T-helper 22 cell (primary cell): ENCODE measurements at places on chromosomes 5 and 9.

DNA sequence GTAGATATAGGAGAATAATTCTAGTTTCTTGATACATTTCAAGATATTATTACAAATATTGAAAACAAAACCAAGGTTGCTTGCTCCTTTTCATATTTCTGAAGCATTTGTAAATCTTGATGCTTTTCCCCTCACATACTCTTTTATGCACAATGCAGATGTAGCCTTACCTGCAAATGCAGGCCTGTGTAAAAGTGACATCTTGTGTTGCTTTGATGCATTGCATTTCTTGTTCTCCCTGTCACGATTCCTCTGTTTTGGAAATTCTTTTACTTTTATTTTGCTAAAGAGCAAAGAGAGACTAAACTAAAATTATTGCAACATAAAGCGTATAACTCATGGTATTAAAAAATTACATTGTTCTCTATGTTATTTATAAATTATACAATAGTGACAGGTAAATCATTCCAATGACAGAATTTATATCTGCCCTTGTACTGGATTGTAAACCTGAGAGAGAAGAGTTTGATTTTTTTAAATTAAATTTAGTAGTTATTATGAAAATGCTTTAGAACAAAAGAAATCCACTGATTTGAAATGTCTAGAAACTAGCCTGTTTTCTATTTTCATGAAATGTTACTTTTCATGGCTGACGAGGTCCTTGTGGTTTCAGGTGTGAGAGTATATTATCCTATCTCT, 970.0 kb downstream of the MAT2B start:
- no peak for DNase-seq

DNA sequence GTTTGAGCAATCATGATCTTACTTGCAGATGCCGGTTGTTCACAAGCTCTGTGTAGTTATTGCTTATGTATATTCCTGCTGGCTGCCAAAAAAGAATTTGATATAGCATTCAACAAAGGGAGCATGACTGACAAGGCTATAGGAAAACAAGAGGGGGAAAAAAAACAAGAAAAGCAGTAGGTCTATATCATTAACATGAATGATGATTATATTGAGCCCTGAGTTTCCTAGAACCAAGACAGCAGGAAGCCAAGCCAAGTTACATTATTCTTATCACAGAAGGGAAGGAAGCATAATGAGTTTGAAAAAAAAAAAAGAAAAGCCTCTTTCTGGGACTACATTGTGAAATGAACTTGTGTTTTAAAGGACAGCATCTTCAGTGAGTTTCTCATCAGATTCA, 41.0 kb downstream of the TSTD2 start:
- no peak for DNase-seq

- no peak for DNase-seq
Measured at GRCh38 chr5:77449981-77450380, 42.1 kb downstream of the WDR41 start.

DNA sequence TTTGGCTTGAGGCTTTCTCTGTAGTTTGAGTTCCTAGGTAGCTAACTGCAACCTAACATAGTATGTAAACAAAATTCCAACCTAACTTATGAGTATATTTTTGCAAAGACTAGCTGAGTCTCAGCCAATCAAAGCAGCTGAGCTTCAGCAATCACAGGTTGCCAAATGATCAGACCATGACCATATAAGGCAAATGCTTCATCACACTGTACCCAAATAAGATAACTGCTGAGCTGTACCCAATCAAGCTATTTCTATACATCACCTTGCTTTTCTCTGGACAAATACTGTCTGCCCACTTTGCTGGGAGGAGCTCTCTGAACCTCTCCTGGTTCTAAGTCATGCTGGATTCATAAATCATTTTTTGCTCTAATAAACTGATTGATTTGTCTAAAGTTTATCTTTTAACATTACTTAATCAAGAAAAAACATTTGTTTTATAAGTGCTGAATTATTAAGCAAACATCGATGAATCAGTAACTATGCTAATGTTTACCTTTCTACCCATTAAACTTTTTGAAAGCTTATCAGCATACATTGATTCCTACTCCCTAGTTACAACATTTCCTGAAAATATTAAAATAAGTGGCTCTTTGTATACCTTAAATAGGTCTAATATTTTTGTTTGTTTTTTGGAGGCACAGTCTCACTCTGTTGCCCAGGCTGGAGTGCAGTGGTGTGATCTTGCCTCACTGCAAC, 129.7 kb upstream of the PCA3 start:
- DNase-seq, result no peak

GRCh38 chr5:160044391-160044804, 35.5 kb downstream of the TTC1 start:
- DNase-seq, result no peak

GRCh38 chr5:88480245-88480644, 211.6 kb upstream of the TMEM161B start:
- DNase-seq, result no peak

DNA sequence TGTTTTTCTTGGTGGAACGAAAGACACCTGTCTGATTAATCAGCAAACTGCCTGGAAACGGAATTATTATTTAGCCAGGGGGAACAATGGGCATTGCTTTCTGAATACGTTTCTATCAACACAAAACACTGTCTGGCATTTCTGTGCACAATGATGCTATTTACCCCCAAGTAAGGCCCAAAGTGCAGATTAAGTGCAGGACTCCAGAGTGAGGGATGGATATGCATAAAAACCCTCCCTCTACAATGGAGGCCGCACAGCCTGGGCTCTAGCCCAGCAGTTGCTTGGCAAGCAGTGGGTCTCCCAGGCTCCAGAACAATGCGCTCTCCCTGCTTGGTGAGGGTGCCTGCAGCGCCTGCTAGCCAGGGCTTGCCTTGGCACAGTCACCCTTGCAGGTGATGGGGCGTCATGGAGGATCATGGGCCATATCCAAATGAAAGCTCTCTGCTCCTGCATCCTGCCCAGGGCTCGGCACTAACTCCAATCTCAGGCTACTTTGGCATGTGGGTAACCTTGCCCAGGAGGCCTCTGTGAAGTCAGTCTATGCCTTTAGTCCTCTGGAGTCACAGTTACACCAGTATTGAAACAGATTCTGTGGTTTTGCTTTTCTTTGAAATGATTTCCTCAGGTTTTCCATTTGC, 11.5 kb upstream of the SPATA24 start:
- DNase-seq, result no peak

- DNase-seq, result peak; percentile 4
Measured at GRCh38 chr9:4117835-4118610, 181.8 kb downstream of the GLIS3 start.

DNA sequence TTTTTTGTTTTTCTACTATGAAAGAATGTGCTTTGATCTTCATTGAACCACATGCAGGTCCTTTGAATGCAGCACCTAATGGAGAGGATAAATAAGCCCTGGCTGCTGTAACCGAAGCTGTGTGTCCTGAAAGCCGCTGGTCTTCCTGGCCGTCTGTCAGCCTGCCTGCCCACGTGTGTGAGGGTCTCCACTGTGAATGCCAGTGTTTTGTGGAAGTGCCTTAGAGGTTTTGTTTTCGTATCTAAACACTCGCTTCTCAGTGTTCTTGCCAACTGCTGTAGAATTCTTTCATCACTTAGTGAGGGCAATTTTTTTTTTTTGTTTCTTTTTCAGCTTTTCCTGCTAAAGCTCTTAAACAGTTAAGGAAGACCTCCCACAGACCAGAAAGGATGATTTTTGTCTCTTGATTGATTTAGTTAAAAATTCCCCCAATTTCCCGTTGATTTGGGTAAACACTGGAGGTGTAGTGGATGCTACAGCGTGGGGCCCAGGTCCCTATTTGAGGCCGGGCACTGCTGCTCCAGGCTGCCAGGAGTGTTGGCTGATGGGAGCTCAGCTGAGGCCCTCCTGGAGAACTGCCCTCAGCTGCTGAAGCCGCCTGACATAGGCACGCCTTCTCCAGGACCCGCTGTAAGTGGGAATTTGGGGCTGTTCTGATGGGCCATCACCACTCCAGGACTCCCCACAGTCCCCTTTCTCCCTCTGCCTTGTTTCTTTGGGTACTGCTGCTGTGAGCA, 29.2 kb upstream of the PTCH1 start:
- DNase-seq, result no peak

DNA sequence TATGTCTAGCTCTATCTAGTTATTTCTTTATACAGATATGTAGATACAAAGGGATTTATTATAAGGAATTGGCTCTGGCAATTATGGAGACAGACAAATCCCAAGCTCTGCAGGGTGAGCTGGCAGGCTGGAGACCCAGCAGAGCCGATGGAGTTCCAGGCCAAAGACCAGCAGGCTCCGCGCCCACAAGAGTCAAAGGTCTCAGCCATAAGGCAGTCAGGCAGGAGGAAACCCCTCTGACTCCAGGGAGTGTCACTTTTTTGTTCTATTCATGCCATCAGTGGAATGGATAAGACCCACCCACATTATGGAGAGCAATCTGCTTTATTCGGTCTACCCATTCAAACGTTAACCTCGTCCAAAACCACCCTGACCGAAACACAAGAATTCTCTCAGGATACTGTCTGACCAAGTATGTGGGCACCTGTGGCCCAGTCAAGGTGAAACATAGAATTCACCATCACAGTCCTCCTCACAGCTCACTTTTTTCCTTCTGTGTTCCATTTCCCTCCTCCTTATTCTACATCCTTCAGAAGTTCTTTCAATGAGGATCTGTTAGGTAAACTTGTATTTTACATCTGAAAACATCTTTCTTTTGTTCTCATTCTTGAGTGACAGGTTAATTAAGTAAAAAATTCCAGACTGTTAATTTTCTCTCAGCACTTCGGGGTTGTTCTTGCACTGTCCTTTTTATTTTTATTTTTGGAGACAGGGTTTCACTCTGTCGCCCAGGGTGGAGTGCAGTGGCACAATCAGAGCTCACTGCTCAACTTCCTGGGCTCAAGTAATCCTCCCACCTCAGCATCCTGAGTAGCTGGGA, 21.2 kb downstream of the RNF130 start:
- DNase-seq, result no peak

DNA sequence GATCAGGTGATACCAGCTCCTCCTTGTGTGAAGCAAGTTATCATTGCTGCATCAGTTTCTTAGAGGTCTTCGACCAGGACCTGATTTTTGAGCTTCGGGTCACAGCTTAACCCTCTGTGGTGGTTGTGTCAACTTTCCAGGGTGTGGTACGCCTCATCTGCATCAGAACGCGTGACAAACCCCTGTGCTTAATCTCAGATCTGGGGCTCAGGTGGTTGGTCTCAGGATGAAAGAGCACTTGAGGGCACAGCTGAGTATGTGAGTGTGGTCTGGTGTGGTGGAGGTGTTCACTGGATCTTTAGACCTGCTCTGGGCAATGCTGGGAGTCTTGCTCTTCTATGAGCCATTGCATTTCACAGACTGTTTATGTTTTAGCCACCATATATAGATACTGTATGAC, 64.1 kb downstream of the OSTF1 start:
- peak; percentile 23 for DNase-seq

GRCh38 chr9:130948266-130948665, 9.2 kb upstream of the FIBCD1 start:
- no peak for DNase-seq

DNA sequence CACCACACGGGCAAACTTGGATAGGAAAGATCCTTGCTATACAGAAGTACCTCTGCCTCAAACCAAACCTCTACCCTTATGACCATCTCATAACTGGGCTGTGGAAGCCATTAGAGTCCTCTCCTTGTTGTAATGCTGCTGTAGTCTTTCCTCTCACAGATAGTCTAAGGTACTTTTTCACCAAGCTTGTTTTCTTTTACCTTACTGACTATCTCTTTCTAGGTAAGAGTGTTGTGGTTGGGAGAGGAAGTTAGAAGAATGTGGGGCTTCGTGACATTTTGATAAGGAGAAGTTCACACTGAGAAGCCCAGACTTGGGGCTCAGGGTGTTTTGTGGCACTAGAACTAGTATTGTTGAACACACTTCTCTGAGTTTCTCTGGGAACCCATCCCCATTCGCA, 8.9 kb downstream of the CFAP95 start:
- DNase-seq, result no peak

- DNase-seq, result no peak
Measured at GRCh38 chr5:72170101-72170500, 62.8 kb downstream of the MAP1B start.

- DNase-seq, result no peak
Measured at GRCh38 chr9:23036416-23036815, 589.8 kb downstream of the DMRTA1 start.

DNA sequence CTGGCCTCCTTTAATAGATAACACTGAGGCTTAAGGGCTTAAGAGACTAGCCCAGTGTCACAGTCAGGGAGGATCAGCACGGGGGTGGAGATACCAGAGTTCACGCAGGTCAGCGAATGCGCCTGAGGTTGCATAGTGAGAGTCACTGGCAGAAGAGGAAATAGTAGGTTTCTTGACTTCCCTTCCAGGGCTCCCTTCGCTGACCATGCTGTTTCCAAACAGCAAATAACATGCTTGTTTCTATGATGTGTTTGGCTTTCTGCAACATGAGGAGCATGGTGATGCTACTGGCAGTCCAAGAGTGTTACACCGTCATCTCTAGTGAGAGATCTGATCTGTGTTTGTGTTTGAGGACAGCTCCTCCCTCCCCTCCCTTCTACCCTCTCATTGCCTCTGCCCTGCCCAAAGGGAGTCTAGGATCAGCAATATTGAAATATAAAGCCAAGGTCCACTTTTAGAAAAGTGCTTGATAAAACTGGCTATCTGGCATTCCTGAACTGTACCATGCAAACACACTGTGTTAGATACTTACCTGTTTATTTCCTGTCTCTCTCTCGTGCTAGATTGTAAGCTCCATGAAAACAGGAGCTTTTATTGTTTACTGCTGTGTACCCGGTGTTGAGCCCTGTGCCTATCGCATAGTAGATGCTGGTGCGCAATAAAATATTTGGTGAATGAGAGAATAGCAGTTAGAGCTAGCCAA, 12.3 kb downstream of the TLE4 start:
- no peak for DNase-seq

DNA sequence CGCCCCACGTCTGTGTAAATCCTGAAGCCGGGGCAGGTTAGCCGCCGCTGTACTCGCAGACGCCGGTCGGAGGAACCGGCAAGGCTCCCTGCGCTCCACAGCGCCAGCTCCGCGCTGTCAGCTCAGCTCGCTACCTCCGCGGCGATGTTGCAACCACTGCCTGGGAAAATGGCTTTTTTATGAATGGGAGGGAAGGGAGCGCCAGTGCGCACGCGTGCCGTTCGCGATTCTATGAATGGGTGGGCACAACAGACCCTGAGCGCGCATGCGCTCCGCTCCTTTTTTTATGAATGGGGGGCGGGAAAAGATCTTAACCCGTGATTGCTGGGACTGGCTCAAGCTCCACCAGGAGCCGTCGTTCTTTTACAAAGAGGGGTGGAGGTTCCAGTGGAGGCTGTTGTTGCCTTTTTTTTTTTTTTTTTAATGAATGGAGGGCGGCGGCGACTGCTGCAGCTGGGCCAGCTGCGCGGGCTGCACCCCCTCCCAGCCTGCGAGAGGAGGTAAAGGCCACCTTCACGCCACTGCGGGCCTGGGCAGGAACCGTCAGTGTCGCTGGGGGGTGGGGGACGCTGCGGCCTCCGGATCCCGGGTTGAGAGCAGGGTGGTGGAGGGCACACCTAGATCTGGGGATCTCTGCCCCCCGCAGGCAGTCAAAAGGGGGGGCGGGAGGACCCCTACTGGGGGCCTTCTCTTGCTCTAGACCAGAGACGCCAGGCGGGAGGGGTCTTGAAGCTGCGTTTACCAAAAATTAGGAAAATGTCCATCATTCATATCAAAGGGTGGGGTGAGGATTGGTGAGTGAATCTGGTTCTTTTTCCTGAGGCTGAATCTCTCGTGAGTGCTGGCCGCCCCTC, at the start of gene SPRY4:
Gene SPRY4, minus strand, starts transcription at position 151 of the 854 bp plus-strand sequence. CDS start 9,913 bp downstream, outside the sequence.
- DNase-seq, result peak; percentile 40
